ENCODE measurements at places on chromosomes 1 and 21.

GRCh38 chr1:89831462-89832120, 10.8 kb downstream of the LRRC8D start:
- no peak for DNase-seq

GRCh38 chr1:10685808-10686403, 110.5 kb downstream of the CASZ1 start:
- DNase-seq, result peak; percentile 73

DNA sequence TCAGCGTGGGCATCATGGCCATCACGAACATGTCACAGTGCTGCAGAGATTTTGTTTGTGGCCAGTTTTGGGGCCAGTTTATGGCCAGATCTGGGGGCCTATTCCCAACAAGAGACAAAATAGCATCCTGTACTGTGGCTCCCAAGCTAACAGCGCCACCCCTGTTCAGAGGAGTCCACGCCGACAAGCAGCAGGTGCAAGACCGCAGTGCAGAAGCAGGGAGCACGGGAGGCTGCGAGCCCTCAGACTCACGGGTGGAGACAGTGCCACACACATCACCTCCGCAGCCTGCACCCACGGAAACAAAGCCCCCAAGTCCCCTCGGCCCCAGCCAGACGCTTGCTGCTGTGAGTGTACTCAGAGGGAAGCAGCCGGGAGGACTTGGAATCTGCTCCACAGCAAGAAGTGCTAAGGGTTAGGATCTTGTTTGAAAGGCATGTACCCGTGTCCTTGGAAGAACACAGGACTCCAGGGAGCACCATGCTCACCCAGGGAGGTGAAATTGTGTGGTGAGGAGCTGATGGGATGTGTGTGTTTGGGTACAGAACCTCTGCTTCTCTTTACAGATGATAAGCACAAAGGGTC, 7.1 kb downstream of the TCP10L start:
- no peak for DNase-seq

- DNase-seq, result no peak
Measured at GRCh38 chr1:107523061-107523460, 382.2 kb downstream of the NTNG1 start.

GRCh38 chr1:161388639-161389038, 21.0 kb upstream of the CFAP126 start:
- DNase-seq, result no peak

DNA sequence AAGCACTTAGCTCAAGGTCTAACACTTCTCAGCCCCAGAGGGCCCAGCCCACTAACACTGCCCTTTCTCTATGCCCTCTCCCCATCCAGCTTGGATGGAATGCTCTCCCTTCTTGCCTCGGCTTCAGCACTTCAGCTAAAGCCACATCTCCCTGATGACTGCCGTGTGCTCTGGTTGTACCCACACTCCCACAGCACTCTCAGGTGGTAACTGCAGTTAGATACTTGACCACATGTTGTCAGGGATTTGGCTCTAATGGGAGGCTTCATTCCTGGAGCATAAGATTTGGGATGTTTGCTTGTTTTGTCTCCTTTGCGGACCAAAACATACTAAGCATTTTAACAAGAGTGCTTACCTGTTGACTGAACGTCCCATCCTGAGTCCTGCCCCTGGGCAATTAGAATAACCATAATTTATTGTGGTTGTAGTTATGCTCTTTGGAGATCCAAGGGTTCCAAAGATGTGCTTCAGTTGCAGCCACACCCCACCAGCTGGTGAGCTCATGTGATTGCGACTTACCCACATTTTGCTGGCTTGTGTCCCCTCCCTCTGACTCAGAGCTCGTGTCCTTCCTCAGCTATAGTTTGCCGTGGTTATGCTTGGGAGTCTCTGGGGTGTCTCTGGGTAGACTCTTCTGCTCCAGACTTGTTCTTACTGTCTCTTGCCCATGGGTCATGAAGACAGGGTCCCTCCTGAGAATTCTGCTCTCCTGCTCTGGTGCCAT, 7.7 kb upstream of the SLC26A9 start:
- no peak for DNase-seq

- peak; percentile 86 for DNase-seq
Measured at GRCh38 chr1:43529206-43529731, 1.4 kb upstream of the PTPRF start.

DNA sequence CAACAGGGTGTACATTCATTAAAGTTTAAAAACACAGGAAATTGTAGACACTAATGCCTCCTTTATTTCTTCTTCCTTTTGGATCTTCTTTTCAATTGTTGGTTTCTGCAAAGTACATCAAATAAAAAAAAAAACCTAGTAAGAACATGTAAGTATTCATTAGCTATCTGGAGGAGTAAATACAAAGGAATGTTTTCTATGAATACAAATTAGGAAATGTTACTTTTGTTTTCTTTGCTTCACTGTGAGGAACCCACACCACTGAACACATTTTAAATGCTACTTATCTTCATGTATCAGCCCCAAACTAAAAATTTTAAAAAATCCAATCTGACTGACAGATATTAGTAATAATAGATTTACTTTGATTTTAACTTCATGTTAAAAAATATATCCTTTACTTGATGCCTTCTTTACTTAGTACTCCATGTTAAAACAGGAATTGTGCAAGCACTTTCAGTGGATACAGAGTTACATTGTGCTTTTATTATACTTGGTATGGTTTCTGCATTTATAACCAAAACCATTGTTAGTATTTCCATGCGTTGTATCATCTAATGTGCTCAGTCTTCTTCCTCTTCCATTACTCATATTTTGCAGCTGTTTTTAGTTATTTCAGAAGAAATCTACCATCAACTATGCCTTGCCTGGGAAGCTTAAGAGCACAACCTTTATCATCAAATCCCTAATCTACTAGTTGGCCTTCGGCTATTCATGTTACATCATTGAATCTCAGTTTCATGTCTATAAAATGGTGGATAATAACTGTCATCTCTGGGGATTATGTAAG, 236.9 kb upstream of the DPYD start:
- DNase-seq, result no peak

- DNase-seq, result no peak
Measured at GRCh38 chr21:17819877-17820229, 697 bp upstream of the C21orf91 start.

DNA sequence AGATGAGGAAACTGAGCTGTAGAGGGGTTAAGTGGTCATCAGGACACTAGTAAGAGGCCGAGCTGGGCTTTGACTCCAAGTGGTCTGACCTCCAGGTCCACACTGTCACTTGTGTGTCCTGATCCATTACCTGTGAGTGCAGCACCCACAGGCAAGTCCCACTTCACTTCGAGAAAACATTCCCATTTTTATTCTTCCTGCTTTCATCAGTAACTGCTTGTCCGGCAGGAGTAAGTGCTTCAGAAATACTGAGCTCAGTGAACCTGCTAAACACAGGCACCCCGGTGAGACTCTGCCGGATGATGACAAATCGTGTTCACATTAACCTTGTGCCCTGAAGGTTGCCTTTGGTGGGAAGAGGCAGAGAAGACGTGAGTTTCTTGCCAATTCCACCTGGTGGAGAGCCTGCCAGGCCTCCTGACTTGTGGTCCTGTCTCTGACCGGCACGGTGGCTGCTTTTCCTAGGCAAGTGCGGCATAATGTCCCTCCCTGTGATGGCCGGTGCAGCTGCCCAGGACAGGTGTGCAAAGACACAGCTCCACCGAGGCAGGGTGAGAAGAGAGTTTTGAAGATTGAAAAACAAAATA, 29.4 kb downstream of the ZBTB18 start:
- no peak for DNase-seq

DNA sequence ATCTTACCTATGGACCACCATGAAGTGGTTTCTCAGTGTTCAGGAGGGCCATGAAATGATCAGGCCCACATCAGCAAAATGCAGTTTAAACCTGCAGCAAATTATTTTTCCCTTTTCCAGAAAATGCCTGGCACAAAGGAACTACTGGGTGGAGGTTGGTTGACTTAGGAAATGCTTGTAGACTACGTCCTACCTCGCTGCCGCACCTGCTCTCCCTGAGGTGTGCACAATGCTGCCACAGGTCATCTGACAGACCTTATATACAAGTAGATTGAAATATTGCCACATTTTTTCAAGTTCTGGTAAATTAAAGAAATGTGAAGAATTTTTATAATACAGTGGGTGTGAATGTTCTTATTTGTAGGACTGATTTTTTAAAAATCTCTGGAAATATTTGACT, 166.7 kb upstream of the PDE4B start:
- DNase-seq, result no peak

GRCh38 chr1:47558601-47559593, 121.1 kb downstream of the FOXD2 start:
- peak; percentile 82 for DNase-seq

DNA sequence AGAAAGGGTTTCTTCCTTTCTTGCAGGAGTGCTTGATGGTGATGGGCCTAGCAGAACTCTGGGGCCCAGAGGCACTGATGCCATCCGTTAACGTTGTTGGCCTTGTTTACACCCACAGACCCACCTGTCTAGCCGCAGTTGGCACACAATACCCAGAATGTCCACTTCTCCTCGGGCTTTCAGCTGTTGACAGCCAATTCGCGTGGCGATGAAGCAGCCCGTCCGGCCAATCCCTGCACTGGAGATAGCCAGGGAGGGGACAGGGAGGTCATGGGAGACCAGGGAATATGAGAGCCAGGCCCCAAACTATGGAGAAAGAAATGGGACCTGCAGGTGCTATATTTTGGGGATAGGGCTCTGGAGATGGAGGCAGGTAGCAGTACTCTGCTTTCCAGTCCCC, 5.7 kb upstream of the ARL8A start:
- DNase-seq, result no peak

DNA sequence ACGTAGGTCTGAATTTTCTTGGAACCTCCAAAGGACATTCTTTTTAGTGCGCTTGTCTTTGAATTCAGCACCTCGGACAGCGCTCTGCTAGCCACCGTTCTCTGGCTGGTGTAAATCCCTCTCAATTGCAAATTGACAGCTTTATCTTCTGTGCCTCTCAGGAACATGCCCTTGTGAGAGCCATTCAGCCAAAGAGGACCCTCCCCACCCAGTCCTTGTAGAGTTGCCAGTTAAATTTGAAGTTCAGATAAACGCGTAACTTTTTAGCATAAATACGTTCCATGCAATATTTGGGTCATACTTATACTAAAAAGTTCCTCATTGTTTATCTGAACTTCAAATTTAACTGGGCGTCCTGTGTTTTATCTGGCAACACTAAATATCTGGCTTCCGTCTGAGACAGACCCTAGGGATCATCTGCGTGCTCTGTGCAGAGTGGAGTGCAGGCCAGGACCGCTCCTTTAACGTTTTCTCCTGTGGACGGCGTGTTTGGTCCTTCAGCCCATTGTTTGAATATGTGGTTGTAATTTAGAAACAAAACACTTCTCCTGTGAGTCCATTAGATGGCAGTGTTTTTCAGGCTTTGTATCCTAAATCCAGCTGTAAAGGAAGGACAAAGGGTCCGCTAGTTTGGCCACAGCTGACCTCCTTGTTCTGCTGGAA, 7.0 kb downstream of the KCNAB2 start:
- no peak for DNase-seq

DNA sequence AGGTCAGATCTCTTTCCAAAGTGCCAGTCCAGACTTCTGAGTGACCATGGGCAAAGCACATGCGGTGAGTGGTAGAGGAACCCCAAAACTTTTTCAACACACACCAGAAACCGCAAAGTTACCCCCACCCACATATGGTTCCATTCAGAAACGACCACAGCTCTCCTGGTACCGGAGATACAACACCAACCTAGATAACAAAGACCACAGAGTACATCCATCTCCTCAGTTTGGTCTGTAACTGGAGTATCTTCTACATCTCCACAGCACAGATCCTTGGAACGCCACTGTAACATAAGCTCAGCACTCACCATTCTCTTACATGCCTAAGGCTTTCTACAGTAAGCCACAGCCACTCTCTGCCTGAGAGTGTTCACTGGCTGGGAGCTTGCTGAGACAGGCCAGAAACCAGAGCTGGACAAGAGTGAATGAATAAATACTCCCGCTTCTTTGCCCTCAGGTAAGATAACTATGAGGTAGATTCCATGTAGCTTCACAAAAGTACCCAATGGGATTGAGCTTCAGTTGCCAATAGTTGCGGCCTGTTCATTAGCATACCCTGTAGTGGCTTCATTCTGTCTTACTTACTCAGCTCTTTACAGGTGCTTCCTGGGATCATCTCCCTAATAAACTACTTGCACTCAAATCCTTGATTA, 81.8 kb downstream of the SMYD3 start:
- DNase-seq, result no peak

DNA sequence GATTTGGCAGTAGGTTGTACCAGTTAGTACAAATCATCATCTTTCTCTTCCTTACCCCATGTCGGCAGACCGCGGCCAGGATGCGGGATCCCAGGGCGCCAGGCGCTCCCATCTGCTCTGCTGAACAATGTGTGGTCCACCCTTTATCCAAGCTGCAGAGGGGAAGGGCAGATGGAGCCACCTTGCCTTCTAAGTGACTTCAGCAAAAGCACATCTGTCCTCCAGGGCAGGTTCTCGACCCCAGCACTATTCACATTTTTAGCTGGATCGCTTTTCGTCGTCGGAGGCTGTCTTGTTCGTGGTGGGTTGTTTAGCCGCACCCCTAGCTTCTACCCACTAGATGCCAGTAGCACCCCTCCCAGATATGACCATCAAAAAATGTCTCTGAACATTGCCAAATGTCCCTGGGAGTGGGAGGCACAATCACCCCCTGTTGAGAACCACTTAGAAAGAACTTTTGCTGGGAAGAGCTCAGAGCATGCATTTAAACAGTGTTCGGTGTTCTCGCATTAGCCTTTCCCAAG, 58.1 kb upstream of the SIM2 start:
- DNase-seq, result no peak

GRCh38 chr1:109620401-109620791, 759 bp downstream of the AMPD2 start:
- DNase-seq, result peak; percentile 60

DNA sequence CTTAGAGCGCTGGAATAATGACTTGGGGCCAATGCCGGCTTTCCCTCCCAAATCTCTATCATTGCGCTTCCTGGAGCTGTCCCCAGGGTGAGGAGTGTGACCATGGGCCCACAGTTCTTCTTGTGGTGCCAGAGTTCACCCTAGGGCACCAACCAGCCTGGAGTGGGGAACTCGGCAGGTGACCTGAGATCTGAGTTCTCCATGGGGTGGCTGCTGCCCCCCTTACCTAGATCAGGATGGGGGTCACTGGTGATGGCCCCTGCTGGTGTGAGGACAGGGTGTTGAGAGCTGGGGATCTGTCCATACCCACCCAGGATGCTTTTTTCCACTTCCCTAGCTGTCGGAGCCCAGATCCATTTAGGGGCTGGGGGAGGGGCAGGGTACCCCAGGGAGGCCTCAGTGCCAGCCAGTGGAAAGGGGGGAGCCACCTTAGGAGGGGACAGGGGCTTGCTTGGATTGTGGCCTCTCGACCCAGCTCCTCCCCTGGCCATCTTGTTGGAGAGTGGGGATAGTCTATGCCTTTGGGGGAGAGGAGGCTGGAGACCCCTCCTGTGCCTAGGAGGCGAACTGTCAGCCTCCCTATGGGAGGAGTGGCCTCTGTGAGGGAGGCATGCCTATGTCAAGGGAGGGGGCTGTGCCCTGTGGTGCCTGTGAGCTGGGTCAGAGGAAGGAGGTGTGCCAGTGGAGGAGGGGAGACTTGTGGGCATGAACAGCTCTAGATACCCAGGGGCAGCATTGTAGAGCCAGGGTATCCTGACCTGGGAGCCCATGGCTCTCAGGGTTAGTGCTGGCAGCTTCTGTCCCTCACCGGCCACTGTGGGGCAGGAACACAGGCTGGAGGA, 1.7 kb downstream of the FOXO6 start:
- no peak for DNase-seq

GRCh38 chr1:121458291-121459048, 273.7 kb downstream of the SRGAP2C start:
- DNase-seq, result no peak

Data from left lobe of liver (tissue), 2 donors.